ENCODE measurements at places on chromosomes 2 and 18. TPM values are rescaled to one million over a fixed set of nuclear protein-coding genes. Genes with fewer than 3 reads are reported as not detected.

- no peak for DNase-seq
Measured at GRCh38 chr18:48430150-48430549, 21.0 kb upstream of the ZBTB7C start.

GRCh38 chr2:12087671-12088380 lies 341.4 kb downstream of the LPIN1 start:
- DNase-seq = no peak

DNA sequence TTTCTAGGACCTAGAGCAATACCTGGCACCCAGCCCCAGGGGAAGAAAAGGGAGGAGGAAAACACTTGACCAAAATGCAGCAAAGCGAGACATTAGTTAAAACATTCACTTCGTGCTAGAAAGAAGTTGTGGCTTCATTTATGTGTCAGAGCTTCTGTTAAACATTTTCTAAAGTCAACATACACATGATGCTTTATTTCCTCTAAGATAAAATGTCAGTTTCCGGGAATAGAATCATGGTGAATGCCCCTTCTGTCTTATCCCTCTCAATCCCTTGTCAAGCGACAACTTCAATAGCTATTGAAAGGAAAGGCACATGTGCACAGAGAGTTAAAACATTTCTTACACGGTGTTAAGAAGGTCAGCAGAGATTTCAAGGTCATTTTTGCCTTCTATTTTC lies 404.6 kb upstream of the CWC22 start:
- DNase-seq = no peak

The TMEM198 gene
- total RNA-seq = 1.8 TPM

The LAMA3 gene
- 3.9 TPM for total RNA-seq

GRCh38 chr2:118851650-118852049 lies 4.2 kb upstream of the EN1 start:
- no peak for DNase-seq

DNA sequence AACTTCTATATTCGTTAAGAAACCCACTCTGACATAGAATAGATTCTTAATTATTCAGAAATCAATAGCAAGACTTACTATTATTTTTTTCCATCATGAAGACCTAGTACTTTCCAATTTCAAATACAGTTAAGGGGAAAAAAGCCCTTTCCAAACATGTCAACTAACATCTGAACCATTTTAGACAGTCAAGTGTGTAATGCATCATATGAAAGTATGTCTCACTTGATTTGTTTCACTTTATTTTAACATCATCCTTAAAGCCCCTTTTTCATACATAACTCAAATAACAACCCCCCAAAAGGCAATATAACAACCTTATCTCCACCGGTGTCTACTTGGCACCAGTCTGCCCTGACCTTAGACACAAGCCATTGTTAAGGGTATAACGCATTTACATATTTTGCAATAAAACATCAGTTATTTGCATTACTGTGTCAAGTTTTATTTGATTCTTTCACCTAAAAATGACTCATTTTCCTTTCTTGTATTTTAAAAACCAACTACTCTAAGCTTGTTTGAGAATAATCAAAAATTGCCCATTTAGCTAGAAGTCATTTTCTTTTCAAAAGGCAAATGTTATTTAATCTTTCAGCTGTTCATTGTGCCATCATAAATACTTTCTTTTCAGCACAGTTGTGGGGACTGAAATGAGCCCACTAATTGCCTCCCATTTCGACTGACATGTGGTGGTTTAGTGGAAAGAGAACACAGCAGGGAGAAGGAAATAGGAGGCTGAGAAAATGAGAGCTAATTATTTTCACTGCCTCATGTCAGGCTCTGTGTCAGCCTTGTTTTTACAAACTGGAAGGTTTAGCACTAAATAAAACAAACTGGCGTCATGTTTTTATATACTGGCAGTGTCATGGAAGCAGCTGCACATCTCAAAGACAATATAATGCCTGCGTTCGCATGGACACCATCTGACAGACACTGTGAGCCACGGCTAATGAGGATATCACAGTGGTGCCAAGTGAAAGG lies 104.7 kb upstream of the CDCA7 start:
- no peak for DNase-seq

The CCT7 gene
- total RNA-seq = 115 TPM

The SMYD1 gene
- total RNA-seq = not detected

- no peak for DNase-seq
Measured at GRCh38 chr2:27053776-27054175, 2.3 kb downstream of the AGBL5 start.

GRCh38 chr18:48785091-48785614 lies 165.6 kb downstream of the SMAD7 start:
- DNase-seq = no peak

DNA sequence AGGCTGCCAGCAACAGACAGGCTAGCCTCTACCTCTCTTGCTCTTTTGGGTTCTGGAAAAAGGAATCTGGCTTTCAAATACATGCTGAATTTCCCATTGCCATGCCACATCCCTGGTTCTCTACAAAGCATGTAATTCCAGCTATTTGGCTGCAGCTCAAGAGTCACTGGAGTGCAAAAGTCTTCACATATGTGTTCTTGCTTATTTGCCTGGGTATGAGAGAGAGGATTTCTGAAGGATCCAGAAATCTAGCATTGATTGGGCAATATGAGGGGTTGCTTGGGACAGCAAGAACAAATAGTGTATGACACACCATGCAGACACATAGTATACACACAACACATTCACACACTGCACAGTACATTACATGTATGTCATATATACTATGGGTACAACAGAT lies 30.7 kb upstream of the LGALSL start:
- DNase-seq = no peak
